ENCODE measurements at places on chromosomes 12 and 14.

- DNase-seq = no peak
Measured at GRCh38 chr14:58873228-58873953, 235.6 kb downstream of the DACT1 start.

GRCh38 chr14:105148604-105149145 is 19.9 kb downstream of the JAG2 start:
- no peak for DNase-seq

DNA sequence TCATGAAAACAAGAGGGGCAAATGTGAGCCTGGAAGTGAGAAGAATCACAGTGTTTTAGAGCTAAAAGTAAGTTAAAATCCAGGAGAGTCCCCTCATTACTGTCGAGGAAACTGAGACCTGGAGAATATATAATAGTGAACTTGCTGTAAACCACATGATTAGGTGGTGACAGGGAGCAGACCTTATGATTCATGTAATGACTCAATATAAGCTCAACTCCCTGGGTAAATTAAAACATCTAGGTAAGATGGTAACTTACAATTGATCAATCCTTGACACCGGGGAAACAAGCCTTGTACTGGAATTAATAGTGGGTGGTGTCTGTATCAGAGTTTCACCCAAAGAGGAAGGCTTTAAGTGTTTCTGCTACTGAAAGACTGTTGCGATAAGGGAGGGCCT is 269.3 kb downstream of the SNAPC1 start:
- no peak for DNase-seq

GRCh38 chr14:102525219-102525928 is 15.8 kb upstream of the ANKRD9 start:
- DNase-seq = no peak

DNA sequence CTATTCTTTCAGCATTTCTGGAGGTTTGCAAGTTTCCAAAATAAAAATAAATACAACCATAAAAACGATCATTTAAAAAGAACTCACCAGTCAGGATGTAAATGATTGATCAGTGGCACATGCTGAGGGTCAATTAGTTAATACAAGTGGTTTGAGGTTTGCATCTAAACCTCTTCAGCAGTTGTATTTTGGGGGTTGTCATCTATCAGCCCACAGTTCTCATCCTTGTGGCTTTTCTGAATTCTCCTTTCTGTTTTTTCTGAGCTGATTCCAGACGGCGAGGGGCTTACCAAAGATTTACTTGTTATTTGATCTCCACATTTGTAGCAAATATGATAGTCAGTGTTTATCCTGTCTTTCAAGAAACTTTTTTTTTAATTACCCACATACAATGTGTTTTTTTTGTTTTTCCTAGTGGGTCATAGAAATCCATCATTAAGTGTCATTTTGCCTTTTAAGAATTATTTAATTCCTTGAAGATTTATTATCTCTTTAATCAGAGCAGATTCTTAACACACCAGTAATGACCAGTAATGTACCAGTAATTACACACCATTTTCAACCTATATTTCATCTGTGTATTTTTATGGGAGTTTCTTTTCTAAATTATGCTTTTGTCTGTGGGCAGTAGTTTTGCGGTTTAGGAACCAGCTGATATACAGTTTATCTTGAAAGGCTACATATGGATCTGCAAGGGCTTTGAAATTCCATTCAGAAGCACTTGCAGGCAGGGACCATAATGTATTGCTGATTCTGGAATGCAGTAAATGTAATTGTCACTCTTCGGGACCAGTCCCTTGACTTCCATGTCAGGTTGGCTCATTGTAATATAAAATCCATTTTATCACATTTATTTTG is 56.3 kb upstream of the DAAM1 start:
- DNase-seq = no peak

DNA sequence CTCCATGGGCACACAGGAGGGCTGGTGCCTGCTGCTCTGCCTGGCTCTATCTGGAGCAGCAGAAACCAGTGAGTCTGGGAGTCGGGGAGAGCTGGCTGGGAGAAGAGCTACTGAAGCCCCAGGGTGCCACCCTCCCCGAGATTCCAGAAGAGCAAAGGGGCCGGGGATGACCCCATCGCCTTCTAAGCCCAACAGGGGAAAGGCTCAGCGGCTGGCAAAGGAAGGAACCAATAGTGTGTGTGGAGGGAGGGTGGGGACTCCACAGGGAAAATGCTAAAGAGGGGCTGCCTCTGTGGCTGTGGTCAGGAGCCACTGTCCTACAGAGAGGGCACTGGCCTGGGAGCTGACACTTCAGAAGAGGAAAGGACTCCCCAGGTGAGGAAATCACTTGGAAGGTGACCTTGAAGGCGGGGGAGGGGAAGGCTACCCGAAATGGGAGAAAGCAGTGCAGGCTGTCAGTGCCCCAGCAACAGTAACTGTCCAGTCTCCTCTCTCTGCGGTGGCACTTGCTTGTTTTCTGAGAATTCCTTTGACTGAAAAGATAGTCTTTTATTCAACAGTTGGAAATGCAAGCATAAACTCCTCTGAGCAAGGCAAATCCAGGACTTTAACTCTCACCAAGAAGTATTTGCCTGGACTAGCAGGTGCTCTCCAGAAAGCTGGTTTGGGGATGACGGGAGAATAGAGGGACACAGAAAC is 552 bp downstream of the TAPBPL start:
- DNase-seq = no peak

DNA sequence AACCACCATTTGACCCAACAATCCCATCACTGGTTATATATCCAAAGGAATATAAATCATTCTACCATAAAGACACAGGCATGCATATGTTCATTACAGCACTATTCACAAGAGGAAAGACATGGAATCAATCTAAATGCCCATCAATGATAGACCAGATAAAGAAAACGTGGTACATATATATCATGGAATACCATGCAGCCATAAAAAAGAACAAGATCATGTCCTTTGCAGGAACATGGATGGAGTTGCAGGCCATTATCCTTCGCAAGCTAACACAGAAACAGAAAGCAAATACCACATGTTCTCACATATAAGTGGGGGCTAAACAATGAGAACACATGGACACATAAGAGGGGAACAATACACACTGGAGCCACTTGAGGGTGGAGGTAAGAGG is 15.7 kb downstream of the CAPRIN2 start:
- no peak for DNase-seq

Data from vagina (tissue), 2 donors.